Activated CD4-positive, alpha-beta T cell treated with anti-CD3 and anti-CD28 coated beads for 1 hour (primary cell): ENCODE measurements at places on chromosomes 7 and 10.

DNA sequence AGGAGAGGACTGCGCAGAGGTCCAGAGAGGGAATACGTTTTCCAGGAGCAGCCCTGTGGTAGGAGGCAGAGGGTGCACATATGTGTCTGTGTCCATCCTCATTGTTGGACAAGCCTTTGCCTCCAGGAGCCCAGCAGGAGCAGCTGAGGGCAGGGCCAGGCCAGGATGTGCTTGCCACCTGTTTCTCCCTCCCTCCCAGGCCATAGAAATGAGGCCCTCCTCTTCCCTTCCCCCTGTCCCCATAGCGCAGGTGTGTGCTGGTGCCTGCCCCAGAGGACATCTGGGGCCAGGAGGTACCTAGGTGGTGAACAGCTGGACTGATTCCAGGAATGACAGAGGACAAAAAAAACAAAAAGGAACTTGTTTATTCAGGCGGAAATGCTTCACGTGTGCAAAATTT is 10.5 kb upstream of the CXCL12 start:
- DNase-seq: no peak

DNA sequence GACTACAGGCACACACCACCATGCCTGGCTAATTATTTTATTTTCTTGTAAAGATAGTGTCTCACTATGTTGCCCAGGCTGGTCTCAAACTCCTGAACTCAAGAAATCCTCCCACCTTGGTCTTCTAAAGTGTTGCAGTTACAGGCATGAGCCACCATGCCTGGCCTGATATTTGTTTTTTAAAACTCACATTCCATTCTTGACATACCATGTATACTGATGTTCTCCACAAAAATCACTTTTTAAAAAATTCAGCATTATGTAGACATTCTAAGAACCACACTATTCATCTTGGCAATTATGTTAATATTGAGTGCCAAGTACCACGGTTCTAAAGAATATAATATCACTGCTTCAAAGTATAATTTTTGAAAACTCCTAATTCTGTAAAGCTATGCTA is 43.5 kb downstream of the IDE start:
- no peak for DNase-seq

DNA sequence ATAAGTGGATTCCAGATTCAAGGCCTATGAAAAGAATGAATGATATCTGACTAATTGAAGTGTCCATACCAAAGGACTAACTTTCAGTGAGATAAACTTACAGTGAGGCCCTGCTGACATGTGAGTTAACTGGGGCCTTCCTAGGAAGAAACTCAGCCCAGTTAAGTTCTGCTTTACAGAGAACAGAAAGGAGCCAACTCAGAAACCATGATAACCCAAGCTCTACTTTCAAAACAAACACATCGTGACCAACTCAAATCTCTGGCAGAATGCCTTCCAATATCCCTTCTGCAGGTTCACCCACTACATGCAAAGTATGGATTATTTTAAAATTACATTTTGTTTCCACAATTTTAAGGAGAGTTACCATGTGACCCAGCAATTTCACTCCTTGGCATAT is 75.8 kb upstream of the MRLN start:
- no peak for DNase-seq

GRCh38 chr7:132270517-132270916 is 305.8 kb downstream of the PLXNA4 start:
- no peak for DNase-seq

- no peak for DNase-seq
Measured at GRCh38 chr10:66958466-66958865, 32.6 kb downstream of the LRRTM3 start.

DNA sequence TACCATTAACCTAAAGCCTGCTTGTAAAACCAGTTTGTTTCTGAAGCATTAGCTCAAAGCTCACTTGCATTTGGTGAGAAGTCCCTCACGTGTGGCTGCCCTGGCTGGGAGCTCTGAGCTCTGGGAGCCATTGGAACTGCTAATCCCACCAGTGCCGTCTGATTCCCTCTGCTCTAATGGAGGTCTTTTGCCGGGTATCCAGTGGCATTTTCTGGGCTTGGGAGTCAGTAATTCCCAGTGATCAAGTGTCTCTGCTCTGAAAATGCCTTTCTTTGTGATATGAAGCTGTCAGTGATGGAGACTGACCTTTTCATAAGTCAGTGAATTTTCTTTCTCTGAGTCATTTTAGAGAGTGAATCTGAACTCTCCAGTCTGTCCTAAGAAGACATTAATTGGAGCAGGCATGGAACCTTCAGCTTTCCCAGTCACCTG is 36.9 kb upstream of the FAM20C start:
- DNase-seq: no peak

DNA sequence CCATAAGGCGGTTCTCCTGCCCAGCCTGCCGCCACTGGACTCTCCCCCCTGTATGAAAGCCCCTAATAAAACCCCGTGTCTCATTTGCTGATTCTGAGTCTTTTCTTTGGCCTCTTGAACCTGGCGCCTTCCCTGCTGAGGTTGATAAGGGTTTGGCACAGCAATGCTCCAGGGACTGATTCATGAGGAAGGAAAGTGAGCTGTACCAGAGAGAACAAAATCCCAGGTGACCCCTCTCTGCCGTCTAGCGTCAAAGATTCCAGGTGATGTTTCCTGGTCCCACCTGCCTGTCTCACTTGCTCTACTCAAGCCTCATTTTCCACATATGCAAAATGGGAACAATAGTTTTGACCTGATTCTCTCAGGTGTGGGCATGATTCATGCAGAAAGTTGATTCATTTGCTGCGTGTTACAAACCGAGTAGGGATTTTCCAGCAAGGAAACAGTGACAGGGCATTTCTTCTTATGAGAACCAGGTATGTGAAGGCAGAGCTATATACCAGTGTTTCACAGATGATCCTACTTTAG is 730.6 kb upstream of the IGFBP3 start:
- DNase-seq: no peak

GRCh38 chr7:96061844-96062243 is 260.1 kb downstream of the SLC25A13 start:
- DNase-seq: no peak

DNA sequence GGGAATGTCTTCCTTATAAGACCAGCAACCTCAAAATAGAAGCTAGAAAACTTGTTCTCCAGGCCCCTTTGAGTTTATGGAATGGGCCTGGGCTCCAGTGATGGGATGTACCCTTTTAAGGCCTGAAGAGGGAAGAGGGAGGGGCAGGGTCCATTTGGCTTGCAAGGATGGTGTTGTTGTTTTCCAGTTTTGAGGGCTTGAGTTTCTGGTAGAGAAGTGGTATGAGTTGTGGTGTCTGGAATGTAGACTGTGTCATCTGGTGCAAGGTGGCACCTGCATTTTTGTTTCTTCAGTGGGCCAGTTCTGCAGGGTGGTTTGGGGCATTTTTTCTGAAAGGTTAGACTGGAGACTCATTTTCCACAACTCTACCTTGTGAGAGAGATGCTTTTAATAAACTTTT is 90.1 kb downstream of the ZNF777 start:
- no peak for DNase-seq

GRCh38 chr10:62231371-62231770 is 37.3 kb downstream of the RTKN2 start:
- DNase-seq: no peak

- DNase-seq: no peak
Measured at GRCh38 chr10:28587270-28587969, 54.5 kb downstream of the WAC start.

DNA sequence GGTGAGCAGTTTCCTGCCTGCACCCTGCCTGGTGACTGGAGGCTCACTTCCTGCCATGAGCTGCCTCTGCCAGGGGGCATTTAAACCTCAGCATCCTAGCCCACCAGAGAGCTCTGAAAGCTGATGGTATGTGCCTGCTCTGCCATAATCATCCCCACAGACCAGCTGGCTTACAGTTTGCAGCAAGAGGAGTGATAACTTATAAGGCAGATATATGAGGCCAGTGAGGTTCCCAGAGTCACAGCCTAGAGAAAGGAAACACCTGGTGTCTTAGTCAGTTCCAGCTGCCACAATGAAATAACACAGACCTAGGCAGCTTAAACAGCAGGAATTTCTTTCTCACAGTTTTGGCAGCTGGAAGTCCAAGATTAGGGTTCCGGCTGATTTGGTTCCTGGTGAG is 232.0 kb downstream of the PAXIP1 start:
- DNase-seq: no peak

DNA sequence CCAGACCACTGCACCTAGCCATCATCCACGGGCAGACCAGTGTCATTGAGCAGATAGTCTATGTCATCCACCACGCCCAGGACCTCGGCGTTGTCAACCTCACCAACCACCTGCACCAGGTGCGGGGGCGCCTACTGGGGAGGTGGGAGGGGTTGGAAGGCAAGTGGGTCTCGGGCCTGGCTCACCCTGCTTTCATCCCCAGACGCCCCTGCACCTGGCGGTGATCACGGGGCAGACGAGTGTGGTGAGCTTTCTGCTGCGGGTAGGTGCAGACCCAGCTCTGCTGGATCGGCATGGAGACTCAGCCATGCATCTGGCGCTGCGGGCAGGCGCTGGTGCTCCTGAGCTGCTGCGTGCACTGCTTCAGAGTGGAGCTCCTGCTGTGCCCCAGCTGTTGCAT is 4.6 kb downstream of the NFKB2 start:
- DNase-seq: no peak

GRCh38 chr10:119595134-119595675 is 1.6 kb downstream of the TIAL1 start:
- DNase-seq: no peak

DNA sequence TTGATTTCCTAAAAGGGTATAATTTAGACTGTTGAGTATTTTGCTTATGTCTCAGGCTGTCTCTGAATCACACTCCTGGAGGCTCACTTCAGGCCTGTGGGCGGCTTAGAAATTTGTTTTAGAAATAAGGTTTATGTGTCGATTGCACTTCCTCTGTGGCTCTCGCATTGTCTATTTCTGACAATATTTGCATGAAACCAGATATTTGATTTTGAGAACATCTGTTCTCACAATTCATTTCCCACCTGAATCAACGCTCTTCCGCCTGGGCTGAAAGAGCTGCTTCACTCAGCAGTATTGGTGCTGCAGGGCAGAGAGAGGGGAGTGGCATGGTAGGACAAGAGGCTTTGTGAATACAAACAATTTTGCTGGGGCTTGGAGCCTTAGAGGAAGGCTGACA is 262.0 kb downstream of the ADRA2A start:
- no peak for DNase-seq

- no peak for DNase-seq
Measured at GRCh38 chr7:52940481-52940880, 95.0 kb upstream of the POM121L12 start.

DNA sequence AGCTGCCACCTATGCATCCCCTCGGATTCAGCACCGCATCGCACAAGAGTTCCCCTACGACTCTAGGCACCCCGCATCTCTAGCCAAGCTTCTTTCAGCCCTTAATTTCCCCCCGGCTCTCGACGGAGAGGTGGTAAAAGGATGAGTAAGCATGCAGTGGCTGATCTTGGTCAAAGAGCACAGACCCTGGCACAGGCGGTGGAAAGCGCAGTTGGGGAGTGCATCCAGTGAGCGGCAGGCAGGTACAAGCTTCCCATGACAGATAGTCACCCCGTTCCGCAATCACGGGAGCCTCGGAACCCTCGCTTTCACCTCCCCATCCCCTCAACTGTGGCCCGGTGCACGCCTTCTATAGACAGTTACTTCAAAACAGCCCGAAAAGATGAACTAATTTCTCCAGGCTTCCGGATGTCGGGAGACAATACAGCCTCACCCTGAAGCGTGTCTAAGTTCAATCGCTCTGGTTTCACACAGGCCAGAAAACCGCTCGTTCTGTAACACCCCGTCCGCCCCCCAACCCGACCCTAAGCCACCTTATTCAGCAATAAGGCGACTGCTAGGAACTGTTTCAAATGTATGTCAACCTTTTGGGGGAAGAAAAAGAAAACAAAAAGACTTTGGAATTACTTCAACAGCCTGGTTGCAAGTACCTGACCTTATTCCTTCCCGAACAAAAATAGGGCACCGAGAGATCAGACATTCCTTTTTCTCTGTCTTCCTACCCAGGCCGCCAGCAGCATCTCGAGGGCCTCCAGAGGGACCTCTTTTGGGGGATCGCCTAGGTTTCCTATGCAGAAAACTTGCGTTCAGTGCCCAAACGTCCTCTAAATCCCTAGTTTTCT is 1.4 kb downstream of the RHEB start:
- peak; percentile 54 for DNase-seq

- no peak for DNase-seq
Measured at GRCh38 chr10:96211764-96212163, 59.6 kb downstream of the BLNK start.

- DNase-seq: no peak
Measured at GRCh38 chr7:134454277-134454676, 4.6 kb downstream of the AKR1B1 start.

- DNase-seq: no peak
Measured at GRCh38 chr7:13181216-13181615, 493.8 kb downstream of the ARL4A start.

DNA sequence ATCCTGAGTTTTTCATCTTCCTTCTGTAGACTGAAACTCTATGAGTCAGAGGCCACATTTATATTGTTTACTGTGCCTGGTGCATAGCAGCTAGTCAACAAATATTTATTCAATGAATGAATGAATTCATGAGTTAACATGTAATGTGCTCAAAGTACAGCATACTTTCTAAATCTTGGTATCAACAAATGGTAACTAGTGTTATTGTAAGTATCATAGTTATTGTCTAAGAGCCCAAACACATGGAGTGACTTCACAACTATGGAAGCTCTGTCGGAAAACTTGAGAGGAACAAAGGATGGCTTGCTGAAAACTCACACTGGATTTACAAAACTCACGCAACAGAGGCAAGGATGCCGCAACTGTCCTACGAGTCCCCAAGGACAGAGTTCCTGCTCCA is 35.9 kb downstream of the DENND2A start:
- DNase-seq: no peak

GRCh38 chr10:80500572-80501380 is 36.9 kb upstream of the SH2D4B start:
- no peak for DNase-seq

DNA sequence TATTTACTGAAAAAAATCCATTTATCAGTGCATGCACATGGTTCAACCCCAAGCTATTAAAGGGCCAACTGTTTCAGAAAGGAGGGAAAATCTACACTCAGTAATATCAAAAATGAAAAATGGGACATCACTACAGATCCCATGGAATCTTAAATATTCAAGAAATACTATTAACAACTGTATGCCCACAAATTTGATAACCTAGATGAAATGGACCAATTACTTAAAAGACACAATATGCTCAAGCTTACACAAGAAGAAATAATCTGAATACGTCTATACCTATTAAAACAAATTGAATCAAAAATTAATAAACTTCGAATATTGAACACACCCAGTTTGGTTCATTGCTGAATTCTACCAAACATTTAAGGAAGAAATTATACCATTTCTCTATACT is 87.9 kb downstream of the KMT2C start:
- no peak for DNase-seq
